ENCODE measurements at places on chromosomes 16 and 17. TPM values are rescaled to one million over a fixed set of nuclear protein-coding genes. Genes with fewer than 3 reads are reported as not detected.

The ZNF205 gene
- not detected for total RNA-seq

The GAS2L2 gene
- not detected for total RNA-seq

The TMEM235 gene
- total RNA-seq, result not detected

The CMTM2 gene
- total RNA-seq, result not detected

The MAP3K14 gene
- 49.1 TPM for total RNA-seq

The OR3A2 gene
- total RNA-seq, result 1.1 TPM
